ENCODE measurements at places on chromosomes 3 and 15.

GRCh38 chr15:85685356-85685755 is 109.4 kb downstream of the KLHL25 start:
- DNase-seq, result no peak

DNA sequence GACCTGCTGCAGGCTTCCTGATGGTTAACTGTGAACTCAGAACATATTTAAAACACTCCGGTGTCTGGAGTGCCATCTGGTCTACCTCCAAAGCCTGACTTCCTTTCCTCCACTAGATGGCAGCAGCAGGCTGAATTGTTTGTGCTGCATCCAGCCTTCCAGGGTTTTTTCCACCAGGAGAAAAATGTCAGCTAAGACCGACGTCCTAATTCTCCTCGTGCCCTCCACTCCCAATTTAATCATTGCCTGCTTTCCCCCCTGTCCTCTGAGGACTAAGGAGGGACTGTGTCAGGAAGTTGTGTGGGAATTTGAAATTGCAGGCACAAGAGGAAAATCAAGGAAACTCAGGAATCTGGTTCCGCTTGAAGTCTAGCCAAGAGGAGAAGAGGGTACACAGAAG is 165.2 kb upstream of the UMPS start:
- peak; percentile 63 for DNase-seq

GRCh38 chr15:66098022-66098363 is 155.6 kb downstream of the MEGF11 start:
- DNase-seq, result no peak

GRCh38 chr3:52070724-52071621 is 14.6 kb upstream of the DUSP7 start:
- no peak for DNase-seq

DNA sequence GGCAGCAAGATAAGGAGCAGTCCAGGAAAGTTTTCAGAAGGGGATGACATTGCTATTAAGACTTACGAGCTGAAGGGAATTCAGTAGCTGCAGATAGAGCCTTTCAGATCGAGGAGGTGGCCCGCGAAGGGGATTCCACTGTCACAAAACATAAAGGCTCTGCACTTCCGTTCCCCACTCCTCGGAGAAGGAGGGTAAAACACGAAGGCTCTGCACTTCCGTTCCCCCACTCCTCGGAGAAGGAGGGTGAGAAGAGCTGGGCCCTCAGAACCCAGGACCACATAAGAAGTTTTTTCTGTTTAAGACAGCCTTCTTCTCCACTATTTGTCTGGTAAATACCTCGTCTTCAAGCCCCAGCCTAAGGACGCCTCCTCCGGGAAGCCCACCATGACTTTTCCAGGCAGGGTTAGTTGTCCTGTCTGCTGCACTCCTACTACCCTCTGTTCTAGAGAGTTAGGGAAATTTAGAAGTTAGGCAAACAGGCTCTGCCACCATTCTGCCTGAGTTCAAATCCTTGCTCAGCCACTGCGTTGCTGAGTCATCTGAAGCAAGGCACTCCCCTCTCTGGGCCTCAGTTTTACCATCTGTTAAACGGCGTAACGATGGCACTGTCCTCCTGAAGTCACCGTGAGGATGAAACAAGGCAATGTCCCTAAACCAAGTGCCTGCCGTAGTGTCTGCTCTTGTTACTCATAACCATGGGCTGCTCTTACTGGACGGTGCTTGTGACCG is 134.1 kb upstream of the HES1 start:
- DNase-seq, result no peak

GRCh38 chr3:114307222-114307830 is 13.5 kb downstream of the TIGIT start:
- DNase-seq, result peak; percentile 66

GRCh38 chr3:49602877-49603411 is 48.7 kb downstream of the BSN start:
- DNase-seq, result peak; percentile 64

DNA sequence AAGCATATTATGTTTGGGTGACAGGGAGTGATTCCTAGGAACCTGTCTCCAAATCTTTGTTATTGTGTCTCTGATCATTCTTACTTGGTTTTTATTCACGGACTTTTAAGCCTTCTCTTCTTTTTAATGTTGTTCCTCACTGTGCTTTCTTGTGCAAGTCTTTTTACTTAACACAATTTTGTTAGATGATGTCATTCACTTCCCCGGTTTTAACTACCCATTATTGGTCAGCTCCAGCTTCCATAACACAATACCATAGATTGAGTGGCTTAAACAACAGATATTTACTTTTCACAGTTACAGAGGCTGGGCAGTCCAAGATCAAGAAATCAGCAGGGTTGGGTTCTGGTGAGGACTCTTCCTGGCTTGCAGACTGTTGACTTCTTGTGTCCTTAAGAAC is 436.3 kb upstream of the CBLB start:
- no peak for DNase-seq

DNA sequence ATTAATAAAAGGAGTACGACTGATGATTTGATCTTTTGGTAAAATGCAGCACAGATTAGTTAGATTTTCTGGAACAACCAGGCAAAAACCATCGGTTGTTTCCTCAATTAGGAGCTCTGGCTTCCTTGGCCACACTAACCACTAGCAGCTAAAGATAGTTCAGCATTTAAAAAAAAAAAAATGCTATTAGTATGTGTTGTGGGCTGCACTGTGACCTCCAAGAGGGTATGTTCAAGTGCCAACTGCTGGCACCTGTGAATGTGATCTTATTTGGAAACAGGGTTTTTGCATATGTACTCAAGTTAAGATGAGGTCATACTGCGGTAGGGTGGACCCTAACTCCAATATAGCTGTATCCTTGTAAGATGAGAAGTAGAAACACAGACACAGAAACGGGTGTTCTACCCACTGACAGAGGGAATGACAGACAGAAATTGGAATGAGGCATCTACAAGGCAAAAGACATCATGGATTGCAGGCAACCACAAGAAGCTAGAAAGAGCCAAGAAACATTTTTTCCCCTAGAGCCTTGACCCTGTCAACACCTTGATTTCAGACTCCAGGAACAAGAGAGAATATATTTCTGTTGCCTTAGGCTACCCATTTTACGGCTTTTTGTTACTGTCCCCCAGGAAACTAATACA is 534.6 kb upstream of the ROBO2 start:
- DNase-seq, result no peak

GRCh38 chr3:176595307-176595706 is 602.0 kb downstream of the TBL1XR1 start:
- DNase-seq, result no peak

GRCh38 chr3:155854141-155854940 is at the start of gene SLC33A1:
SLC33A1 (minus strand) TSS chr3:155854427; CDS start chr3:155853997, 430 bp downstream.
- DNase-seq, result peak; percentile 99

DNA sequence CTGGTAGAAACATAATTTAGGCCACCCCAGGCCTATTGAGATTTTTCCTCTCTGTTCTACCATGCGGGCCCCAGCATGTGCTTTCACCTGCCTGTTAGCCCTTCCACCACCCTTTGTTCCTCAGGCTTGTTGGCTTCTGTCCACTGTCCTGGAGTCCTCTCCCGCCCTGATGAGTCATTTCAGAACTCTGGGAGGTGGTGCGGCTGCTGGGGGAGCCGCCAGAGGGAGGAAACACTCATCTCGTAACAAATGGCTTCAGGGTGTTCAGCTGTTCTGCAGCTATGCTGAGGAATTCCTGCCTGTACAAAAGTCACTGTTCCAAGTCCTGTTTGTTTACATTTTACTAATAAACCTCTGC is 36.3 kb downstream of the LRTM1 start:
- DNase-seq, result no peak

GRCh38 chr3:138334608-138335007 is 5.0 kb upstream of the NME9 start:
- no peak for DNase-seq

- DNase-seq, result peak; percentile 74
These were observed 163.2 kb downstream of the B3GALNT1 start for GRCh38 chr3:160941885-160942494.

GRCh38 chr15:52078876-52079700 is 33.5 kb downstream of the BCL2L10 start:
- DNase-seq, result peak; percentile 81

- no peak for DNase-seq
These were observed 65.3 kb downstream of the SLC30A4 start for GRCh38 chr15:45457220-45457619.

- DNase-seq, result peak; percentile 50
These were observed 31.7 kb upstream of the MNS1 start for GRCh38 chr15:56496635-56497034.

DNA sequence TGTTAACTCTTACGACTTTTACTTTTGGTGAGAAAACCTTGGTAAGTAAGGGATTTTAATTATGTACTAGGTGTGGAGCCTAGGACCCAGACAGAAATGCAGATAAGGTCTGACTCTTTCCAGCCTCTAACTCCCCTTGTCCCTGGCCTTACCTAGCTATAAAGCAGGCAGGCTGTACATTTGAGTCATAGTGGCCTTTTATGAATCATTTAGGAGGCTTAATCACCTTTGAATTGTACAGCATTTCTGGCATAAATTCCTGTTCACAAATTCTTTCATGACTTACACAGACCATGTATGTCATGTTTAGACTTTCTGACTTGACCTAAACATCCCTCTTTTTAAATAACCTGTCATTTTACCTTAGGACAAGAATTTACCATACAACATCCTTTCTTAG is 47.4 kb downstream of the CHCHD4 start:
- DNase-seq, result no peak

DNA sequence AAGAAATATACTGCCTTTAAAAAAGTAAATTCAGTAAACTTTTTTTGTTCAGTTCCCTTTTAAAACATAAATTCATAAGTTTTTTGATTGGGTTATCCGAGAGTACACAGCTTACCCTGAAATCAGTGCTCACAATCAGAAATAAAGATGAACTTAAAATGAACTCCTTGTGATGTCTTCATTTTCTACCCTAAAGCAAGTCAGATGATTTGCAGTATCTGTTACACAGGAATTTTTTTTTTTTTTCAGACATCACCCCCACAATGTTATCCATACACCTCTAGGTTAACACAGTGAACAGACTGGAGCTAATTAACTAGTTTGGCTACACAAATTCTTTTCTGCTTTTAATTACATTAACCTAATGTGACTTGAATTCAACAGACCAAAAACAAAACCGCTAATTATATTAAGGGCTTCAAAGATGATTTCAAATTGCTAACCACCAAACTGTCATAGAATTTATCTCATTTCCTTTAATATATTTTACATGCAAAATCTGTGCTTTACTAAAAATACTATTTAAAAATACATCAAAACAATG is 1042.0 kb downstream of the ROBO1 start:
- no peak for DNase-seq

DNA sequence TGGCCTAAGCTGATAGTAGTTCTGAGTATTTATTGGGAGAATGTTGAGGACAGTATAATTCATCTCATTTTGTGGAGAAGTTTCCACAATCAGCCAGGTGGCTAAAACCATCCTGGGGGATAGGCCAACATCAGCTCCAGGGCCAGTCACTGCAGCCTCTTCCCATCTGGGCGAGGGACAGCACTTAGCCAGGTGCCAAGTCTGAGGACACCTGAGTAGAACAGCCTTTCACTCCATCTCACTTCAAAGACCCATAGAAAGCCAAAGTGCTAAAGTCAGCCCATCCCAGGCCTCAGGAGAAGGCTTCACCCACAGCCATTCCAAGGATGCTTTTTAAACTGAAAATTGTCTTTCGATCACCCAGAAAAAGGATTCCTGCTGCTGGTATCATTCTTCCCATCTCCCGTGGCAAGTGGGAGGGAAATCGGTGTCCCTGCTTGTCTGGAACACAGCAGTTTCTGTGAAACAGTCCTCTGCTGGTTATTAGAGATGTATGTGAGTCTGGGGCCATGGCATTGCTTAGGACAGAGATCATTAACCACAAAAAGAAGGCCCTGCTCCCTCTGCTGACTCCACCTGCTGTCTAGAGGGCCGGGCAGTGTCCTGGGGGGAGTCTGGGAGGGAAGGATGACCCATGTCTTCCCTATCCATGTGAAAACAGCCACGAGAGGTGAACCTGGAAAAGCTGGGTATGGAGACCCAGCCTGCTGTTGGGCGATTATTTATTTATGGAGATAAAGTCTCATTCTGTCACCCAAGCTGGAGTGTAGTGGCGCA is 9.6 kb downstream of the CALML4 start:
- DNase-seq, result no peak

- no peak for DNase-seq
These were observed 252.8 kb downstream of the NTRK3 start for GRCh38 chr15:88003541-88004327.

DNA sequence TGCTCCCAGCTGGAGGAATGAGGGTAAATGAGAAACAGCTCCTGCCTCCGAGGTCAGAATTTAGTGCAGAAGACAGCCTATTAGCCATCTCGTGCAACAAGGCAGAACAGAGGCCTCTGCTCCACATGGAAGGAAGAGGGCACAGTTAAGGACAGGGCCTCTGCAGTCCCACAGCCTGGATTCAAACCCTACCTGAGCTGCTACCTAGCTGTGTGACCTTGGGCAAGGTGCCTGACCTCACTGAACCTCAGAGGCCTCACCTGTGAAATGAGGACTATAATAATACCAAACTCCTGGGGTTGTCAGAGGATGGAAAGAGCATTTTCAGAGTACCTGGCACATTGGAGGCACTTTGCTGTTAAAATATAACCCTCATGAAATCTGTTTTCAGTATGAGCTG is 285.7 kb upstream of the CTNNB1 start:
- DNase-seq, result no peak

- DNase-seq, result no peak
These were observed 19.5 kb downstream of the TKT start for GRCh38 chr3:53236112-53236841.

DNA sequence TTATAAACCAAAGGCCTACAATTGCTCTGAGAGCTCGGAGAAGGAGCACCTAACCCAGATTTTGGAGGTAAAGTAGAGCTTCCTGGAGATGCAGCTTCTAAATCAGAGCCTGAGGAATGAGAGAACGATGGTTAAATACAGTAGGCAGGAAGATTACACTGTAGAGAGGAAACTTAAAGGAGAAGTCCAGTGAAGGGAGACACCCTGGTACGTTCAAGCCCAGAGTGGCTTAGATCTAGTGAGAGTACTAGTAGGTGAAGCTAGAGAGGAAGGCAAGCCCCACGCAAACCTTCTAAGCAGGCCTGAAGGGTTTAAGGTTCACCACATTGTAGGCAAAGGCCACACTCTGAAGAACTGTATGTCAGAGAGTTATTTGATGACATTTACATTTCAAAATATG is 33.4 kb downstream of the SLC49A4 start:
- no peak for DNase-seq

- DNase-seq, result no peak
These were observed 53.0 kb downstream of the CMTM6 start for GRCh38 chr3:32449691-32450090.

- no peak for DNase-seq
These were observed 527.4 kb upstream of the PROK2 start for GRCh38 chr3:72312339-72312738.

GRCh38 chr3:140199743-140200142 is 264.8 kb downstream of the CLSTN2 start:
- no peak for DNase-seq

- no peak for DNase-seq
These were observed 106.4 kb downstream of the AQP9 start for GRCh38 chr15:58244536-58244935.
